ENCODE measurements at places on chromosomes 12 and 14.
A peak's percentile ranks its signal among the peaks of the same experiment; 100 is the strongest.

DNA sequence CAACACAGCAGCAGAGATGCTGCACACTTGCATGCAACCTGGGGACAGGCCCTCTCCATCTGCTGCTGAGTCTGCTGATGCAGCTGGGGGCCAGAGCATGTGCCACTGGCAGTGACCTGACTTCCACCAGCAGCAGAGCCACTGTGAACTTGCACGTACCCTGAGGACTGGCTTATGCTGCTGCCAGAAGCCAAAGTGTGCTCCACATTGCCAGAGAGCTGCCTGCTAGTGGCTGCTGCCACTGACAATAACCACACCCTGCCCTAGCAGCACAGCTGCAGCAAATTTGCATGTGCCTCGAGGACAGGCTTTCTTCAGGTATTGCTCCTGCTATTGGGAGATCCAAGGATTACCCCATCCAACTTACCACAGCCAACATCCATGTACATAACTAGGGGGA lies 4.5 kb upstream of the PRR4 start:
- no peak for DNase-seq

GRCh38 chr14:34404416-34404815 lies 57.6 kb downstream of the SPTSSA start:
- no peak for DNase-seq

- no peak for DNase-seq
Measured at GRCh38 chr14:31230573-31230958, 23.0 kb upstream of the HECTD1 start.

GRCh38 chr14:30443368-30444007 lies 115.5 kb upstream of the G2E3 start:
- DNase-seq: peak; percentile 23

DNA sequence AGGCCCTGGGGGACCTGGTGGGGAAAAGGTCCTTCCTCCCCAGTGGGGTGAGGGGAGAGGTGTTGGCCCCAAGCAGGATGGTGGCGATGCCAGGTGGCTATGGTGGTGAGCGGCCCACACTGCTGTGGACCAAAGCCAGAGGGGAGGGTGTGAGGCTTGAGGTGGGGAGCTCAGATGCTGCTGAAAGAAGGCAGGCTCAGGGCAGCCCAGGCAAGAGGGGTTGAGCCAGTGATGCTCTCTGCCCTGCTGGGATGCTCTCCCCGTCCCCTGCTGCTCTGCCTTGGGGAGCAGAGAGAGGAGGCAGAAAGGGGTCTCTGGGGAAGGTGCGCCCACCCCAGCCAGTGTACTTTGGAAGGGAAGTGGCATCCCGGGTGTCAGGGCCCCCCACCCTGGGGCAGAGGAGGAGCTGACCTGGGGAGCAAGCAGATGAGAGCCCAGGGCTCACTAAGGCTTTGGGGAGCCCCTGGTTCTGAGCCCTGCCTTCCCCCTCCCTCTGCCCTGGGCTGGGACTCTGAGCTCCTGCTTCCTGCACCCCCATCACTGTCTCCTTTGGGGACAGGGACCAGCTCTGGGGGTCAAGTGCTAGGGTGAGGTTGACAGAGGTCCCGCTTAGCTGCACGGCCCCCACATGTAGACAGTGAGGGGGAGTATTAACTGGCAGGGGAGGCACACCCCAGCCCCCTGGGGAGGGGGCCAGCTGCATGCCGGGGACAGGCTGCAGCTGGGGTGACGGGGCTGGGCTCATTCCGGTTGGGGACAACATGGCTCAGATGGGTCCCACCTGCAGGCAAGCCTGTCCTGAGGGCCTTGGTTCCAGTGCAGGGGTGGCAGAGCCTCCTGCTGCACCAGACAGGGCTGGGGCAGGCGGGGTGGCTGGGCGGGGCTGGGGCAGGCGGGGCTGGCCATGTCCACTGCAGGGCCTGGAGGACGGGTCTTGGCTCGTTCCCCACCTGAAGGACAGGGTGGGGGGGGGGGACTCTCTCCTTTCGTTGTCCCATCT lies 124.4 kb downstream of the KIF26A start:
- DNase-seq: no peak

- peak; percentile 83 for DNase-seq
Measured at GRCh38 chr14:68535404-68536017, 257.4 kb downstream of the ZFP36L1 start.

- DNase-seq: no peak
Measured at GRCh38 chr14:105282098-105282725, 18.6 kb downstream of the BRF1 start.

DNA sequence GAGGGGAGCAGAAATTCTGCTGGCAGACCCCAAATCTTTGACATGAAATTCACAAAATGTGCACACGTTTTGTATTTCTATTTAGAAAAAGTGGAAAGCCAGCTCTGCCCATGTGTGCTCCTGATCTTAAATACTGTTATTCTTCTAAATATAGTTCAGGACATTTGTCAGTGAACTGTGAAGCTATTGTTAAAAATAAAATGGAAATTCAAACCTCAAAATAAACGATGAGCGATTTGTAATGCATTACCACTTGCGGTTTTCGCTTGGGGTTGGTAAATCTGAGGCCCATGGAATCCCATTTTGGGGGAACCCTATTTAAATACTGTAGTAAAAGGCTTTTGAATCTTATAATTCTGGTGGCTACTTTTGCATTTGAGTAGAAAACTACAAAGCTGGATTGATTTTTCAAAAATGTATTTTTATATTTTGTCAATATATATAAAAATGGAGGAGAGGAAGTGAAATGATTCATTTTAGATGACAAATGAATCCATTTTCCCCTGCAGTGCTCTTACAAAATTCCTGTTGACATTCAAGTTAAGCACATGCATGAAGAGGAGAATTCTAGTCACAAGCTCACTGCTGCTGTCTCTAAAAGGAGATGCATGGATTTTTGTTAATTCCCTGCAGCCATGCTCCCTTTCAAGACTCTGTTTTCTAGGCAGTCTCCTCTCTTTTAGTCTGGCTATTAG lies 47.1 kb downstream of the FLRT2 start:
- DNase-seq: no peak

GRCh38 chr12:50988051-50988450 lies 35.7 kb downstream of the HIGD1C start:
- no peak for DNase-seq

DNA sequence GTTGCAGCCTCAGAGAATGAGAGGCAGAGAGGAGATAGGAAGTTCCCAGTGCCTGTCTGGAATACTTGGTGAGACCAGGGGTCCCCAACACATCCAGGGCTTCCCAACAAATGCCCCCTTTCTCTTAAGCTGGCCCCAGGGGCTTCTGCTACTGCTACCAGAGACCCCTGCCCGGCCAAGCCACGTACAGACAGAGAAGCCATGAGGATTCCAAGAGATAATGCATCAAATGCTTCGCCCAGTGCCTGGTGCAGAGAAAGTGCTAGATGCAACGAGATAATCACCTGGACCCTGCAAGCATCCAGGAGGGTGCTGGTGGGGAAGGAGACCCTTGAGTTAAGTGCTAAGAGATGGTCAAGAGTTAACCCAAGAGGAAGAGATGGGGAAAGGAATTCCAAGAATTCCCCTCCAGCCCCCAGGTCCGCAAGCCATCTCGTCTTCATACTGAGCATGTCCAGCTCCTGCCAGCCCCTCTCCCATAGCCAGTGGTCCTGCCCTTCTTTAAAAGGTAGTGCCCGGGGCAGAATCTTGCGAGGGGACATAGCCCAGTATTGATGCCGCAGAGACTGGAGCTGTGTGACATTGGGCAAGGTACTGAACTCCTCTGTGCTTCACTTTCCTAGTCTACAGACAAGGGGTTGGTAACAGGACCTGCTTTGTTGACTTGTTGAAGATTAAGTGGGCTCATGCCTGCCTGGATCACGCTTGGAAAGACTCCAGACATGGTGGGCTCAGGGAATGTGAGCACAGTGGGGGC lies 103.3 kb downstream of the CALM1 start:
- DNase-seq: no peak

DNA sequence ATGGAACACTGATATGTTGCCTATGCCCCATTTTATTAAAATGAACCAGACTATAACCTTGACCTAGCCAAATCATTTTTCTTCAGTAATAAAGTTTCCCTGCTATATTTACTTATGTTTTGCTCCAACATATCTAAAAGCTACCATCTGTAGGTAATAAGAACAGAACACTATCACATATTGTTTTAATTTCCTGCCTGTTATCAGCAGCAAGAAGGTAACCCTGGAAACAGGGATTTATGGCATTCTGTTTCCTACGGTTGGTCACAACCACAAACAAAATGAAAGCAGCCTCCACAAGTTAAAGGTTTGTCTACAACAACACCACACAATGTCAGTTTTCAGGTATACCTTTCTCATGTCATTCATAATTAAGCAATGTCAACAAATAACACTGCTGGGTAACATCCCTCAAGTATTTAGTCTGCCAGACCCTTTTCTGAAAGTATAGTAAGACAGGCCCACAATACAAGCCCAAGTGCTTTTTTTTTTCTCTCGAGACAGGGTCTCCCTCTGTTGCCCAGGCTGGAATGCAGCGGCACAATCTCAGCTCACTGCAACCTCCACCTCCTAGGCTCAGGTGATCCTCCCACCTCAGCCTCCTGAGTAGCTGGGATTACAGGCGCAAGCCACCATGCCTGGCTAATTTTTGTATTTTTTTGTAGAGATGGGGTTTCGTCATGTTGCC lies 25.5 kb downstream of the GCH1 start:
- no peak for DNase-seq

GRCh38 chr12:65122703-65123102 lies 1.6 kb upstream of the WIF1 start:
- DNase-seq: no peak

- no peak for DNase-seq
Measured at GRCh38 chr12:54622463-54623183, 12.1 kb downstream of the LACRT start.

DNA sequence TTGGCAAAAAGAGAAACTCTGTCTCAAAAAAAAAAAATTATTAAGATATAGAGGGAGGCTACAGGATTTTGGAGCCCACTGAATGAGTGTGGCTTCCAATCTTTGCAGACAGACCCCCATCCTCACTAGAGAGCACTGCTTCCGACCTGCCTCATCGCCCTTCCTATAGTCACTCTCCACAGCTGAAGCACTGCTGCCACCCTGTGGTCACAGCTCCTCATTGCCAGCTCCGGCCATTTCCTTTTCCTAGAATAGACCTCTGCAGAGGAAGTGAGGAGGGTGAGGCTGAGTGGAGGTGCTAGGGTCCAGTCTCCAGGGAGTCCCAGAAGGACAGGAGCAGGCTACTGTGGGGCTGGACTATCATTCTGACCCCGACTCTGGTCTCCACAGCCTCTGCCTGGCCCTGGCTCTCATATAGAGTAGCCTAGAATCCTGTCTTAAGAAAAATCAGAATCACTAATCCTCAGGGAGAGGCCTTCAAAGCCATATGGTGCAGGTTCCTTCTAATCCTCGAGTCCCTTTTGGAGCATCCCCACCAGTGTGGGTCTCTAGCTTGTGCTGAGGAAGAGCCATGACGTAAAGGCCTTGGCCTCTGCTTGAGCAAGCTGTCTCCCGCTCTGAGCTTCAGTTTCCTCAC lies 1.4 kb upstream of the NPFF start:
- DNase-seq: no peak

DNA sequence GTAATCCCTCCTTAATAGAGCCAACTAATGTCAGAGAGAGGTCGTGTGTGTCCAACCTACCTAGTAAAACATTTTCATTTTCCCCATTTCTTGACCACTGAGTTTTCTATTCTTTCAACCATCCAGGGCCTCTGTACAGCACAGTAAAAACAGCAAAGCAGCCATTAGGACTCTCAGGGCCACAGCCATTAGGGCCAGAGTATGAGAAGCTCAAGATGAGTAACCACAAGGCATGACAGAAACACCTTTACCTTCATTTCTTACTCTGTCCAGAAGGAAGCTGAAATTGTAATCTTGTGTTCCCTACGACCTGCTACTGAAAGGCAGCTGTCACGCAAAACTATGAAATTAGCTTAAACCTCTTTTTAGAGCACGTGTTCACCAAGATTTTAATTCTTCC lies 2.3 kb downstream of the SPPL3 start:
- DNase-seq: no peak

- no peak for DNase-seq
Measured at GRCh38 chr12:62654326-62655241, 188.0 kb downstream of the MON2 start.

- no peak for DNase-seq
Measured at GRCh38 chr12:26255893-26256645, 60.7 kb downstream of the SSPN start.

- DNase-seq: no peak
Measured at GRCh38 chr12:112344220-112344619, 38.0 kb downstream of the HECTD4 start.

DNA sequence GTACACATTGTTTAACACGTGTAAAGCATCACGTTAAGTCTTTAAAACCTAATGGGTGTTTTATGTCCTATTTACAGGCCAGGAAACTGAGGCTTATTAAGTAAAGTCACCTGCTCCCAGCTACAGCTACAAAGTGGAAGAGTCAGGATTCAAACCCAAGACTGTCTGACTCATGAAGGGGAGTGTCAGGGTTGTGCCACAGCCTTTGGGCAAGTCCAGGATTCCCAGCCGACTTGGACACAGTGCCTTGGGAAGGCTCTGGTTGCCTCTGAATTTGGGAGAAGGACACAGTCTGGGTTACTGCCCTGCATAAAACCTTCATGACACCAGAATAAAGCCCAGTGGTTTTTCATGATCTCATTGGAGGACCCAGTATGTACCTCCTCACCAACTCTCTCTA lies 7.3 kb downstream of the RNU4-2 start:
- no peak for DNase-seq

GRCh38 chr12:10406725-10407124 lies 2.8 kb downstream of the KLRC4 start:
- no peak for DNase-seq

DNA sequence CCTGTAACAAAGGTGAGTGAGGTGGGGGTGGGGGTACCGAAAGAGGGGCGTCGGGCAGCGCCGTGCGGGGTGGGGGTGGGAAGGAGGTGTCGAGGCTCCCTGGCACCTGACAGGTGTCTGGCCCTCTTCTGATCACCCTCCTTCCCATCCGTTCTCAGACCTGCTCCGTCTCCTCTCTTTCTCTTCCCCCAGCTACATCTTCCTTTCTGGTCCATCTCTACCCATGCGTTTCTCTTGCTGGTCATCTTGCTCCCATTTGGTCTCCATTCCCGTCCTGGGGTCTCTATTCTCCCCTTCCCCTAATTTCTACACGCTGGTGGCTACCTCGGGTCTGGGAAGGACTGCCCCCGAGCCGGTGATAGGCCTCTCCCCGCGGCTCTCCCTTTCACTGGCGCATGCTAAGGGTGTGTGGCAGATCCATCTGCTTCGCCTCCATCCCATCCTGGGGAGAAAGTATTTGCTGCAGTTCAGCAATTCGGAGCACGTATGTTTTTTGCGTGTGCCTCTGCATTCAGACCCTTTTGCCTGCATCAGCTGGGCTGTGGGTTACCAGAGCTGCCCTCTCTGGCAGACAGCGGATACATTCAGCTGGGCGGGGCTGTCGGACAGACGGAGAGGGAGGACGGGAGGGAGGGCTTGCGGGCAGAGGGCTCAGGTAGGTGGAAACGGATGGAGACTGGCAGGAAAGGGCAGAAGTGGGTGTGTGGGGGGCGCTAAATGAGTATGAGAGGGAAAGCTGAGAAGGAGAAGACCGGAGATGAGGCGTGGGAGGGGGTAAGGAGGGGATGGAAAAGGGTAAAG lies 730 bp downstream of the CLSTN3 start:
- no peak for DNase-seq
